ENCODE measurements at places on chromosomes 13 and 19. TPM values are rescaled to one million over a fixed set of nuclear protein-coding genes. Genes with fewer than 3 reads are reported as not detected.

The CYP4F3 gene
- 0.93 TPM for total RNA-seq

- no peaks in the 10 kb centered on the region for H3K4me1 ChIP-seq
- no peak overlapping the region for H3K4me3 ChIP-seq
- H3K27me3 ChIP-seq, result no peaks in the 10 kb centered on the region
- no peak overlapping the region for H3K27ac ChIP-seq
Measured at GRCh38 chr13:56864451-56864850, 276.3 kb upstream of the PRR20A start.

- peak; percentile 31 for DNase-seq
- H3K4me1 ChIP-seq, result peaks cover 21% of the 10 kb centered on the region
- H3K27ac ChIP-seq, result peak overlapping the region; percentile 41
Measured at GRCh38 chr13:47673009-47673850, 327.8 kb downstream of the SUCLA2 start.

The MYBPC2 gene
- 988 TPM for total RNA-seq

DNA sequence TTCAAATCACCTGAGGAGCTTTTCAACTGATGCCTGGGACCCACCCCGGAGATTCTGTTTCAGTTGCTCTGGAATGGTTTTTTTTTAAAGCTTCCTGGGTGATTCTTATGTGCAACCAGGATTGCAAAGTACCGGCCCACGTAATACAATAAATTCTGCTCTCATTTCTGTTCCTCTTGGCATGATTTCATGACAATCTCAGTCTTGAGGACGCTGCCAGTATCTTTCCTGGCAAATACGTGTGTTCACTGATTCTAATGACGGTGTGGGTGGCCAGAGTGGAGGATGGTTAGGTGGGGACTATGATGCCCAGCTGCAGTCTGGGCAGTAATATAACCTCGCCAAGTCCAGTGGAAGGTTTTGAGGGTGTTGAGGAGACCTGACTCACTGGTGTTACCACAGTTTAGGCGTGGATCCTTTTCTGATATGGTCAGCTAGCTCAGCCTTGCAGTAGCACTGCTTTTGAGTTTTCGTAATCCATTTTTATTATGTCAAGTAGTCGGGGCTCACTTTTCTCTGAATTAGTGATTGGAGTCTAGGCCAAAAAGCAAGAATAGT lies 49.4 kb downstream of the FAM124A start:
- DNase-seq, result no peak
- H3K4me1 ChIP-seq, result peaks cover 4% of the 10 kb centered on the region
- no peaks in the 10 kb centered on the region for H3K36me3 ChIP-seq
- no peak overlapping the region for H3K4me3 ChIP-seq
- no peaks in the 10 kb centered on the region for H3K27me3 ChIP-seq

The RDH8 gene
- total RNA-seq, result not detected

The S1PR2 gene
- total RNA-seq, result 1.6 TPM

The TLE6 gene
- total RNA-seq, result not detected

DNA sequence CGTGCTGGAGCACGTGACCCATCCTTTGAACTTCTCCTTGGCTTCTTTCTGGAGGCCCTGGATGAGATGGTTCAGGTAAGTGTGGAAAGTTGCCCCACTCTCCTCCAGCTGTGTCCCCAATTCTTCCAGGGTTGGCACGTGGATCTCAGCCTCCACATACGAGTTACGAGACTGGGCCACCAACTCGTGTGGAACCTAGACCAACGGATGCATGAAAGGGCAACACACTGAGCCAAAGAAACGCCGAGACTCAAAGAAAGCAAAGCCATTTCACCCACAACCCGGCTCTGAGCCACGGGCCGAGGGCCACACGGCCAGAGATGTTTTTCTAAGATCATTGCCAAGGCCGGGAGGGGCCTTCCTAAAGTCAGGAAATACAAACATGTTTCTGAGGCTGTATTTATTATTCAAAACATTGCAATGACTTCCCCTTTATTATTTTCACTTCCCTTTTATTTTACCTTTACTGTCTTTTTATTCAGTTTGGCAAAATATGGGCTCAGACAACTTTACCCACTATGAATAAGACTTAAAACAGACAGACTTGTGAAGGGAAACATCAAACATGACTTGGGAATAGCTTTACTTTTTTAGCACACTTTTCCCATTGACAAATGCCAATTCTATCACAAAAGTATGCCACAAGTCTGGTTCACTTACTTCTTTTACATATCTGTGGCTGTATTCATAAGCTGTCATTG lies 94.6 kb downstream of the KL start:
- no peak overlapping the region for H3K4me3 ChIP-seq
- H3K27me3 ChIP-seq, result no peaks in the 10 kb centered on the region
- DNase-seq, result peak; percentile 35
- peaks cover 32% of the 10 kb centered on the region for H3K36me3 ChIP-seq
- peaks cover 24% of the 10 kb centered on the region for H3K4me1 ChIP-seq
- peak overlapping the region; percentile 11 for H3K27ac ChIP-seq

The SIGLECL1 gene
- not detected for total RNA-seq

The ZIC5 gene
- total RNA-seq, result not detected

DNA sequence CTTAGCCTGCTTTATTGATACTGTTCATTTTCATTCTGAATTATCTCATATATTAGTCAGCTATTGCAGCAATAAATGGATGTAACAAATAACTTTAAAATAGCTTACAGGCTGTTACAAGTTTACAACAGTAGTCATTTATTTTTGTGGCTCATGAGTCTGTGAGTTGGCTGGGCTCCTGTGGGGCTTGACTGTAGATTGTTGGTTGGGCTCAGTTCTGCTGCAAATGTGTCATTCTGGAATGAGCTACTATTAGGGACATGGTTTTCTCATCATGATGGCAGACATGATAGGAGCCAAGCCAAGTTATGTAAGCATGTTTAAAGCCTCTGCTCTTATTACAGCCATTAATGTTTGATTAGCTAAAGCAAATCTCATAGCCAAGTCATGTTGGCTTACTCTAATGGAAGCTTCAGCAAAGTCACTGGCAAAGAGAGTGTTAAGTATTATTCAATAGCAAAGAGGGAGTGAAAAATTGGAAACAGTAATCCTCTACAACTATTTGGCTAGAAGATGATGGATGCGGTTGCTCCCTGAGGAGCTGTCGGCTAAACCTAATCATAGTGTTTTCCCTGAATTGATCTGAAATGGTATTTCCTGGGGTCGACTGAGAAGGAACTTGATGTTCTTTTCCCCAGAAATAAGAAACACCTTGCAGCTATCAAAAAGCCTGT lies 391.3 kb downstream of the TDRD3 start:
- H3K4me3 ChIP-seq, result no peak overlapping the region
- no peaks in the 10 kb centered on the region for H3K4me1 ChIP-seq
- no peaks in the 10 kb centered on the region for H3K27me3 ChIP-seq

DNA sequence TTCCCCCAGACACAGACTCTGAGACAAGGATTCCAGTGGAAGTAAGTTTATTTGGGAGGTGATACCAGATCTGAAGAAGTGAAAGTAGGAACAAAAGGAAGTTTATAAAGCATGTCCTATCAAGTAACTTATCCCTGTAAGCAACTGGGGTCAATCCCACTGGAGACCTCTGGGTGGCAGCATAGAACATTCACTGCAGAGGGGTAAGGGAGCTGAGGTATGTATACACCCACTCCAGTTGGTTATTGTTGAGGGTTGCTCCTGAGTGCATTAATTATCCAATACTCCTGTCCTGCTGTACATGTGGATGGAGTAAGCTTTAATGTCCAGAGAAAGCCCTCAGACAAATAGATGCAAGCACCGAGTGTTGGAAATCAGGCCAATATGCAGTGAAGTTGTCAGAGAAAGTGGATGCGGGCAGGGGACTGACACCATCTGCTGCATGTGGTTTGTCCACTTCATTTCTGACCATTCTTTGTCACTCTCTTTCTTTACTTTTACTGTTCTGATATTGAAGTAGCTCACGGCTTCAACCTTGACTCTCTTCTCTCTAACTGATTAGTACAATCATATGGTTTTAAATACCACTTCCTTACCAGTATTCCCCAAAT lies 46.7 kb downstream of the NOTCH3 start:
- no peak overlapping the region for H3K27ac ChIP-seq
- H3K27me3 ChIP-seq, result no peaks in the 10 kb centered on the region
- no peak overlapping the region for H3K4me3 ChIP-seq
- H3K4me1 ChIP-seq, result no peaks in the 10 kb centered on the region
- H3K36me3 ChIP-seq, result no peaks in the 10 kb centered on the region

The ECSIT gene
- 82.9 TPM for total RNA-seq

DNA sequence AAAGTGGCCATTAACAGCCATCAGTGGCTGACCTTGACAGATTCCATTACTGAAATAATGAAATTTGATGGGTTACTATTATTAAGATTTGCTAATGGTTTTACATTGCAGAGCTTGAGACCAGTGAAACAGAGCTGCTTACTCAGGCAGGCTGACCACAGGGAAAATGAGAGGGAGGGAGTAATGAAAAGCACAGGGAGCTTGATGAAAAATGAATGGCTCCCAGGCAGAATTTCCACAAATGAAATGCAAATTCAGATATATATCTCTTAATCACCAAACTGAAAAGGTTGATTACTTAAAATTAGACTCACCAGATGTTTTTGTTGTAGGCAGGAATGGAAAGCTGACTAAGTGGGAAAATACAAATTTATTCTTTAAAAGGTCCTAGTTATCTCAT lies 36.1 kb downstream of the HTR2A start:
- no peak overlapping the region for H3K4me3 ChIP-seq
- no peaks in the 10 kb centered on the region for H3K27me3 ChIP-seq
- no peaks in the 10 kb centered on the region for H3K36me3 ChIP-seq
- H3K27ac ChIP-seq, result no peak overlapping the region

DNA sequence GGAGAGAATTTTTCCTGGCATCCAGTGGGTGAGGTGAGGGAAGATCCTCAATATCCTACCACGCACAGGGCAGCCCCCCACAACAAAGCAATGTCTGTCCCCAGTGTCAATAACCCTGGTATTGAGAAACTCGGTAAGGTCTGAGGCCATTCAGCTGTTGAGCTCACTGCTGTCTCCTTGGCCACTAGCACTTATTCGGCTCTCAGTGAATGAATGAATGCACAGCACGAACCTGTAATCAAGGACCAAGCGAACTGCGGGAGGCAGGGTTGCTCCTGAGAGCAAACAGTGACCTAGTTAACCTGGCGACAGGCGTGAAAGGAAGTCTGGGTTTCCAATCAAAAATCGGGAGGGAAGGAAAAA lies 640 bp downstream of the ZSCAN5A start:
- peak overlapping the region; percentile 73 for H3K4me3 ChIP-seq
- DNase-seq, result no peak
- no peaks in the 10 kb centered on the region for H3K27me3 ChIP-seq
- H3K4me1 ChIP-seq, result peaks cover 15% of the 10 kb centered on the region

DNA sequence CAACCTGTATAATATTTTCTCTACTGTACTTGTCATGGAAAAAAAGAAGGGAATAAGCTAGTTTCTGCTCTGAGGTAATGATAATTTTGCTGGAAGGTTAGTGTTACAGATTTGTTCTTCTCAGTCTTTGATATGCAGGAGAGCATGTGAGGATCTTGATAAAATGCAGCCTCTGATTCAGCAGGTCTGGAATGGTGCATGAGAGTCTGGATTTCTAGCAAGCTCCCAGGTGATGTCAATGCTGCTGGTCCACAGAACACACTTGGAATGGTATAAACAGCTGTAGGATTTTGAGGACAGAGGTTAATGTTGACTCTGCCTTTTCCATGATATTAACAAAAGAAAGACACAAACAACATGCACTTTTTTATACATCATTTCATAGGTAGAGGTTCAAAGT lies 173.6 kb downstream of the NDFIP2 start:
- H3K4me3 ChIP-seq, result no peak overlapping the region
- DNase-seq, result no peak
- H3K4me1 ChIP-seq, result peaks cover 30% of the 10 kb centered on the region
- H3K27ac ChIP-seq, result no peak overlapping the region
- no peaks in the 10 kb centered on the region for H3K36me3 ChIP-seq
- H3K27me3 ChIP-seq, result no peaks in the 10 kb centered on the region

The HIF3A gene
- 5.9 TPM for total RNA-seq

The DCUN1D2 gene
- 45.1 TPM for total RNA-seq

The ARHGAP33 gene
- total RNA-seq, result 0.22 TPM

GRCh38 chr19:10818301-10819123 lies 17.5 kb downstream of the TMED1 start:
- H3K4me3 ChIP-seq, result no peak overlapping the region
- H3K27me3 ChIP-seq, result no peaks in the 10 kb centered on the region
- no peak for DNase-seq
- peaks cover 4% of the 10 kb centered on the region for H3K4me1 ChIP-seq
- H3K27ac ChIP-seq, result peak overlapping the region; percentile 64

The EHD2 gene
- 10.9 TPM for total RNA-seq

- no peaks in the 10 kb centered on the region for H3K4me1 ChIP-seq
- peaks cover 2% of the 10 kb centered on the region for H3K27me3 ChIP-seq
- H3K27ac ChIP-seq, result no peak overlapping the region
- H3K4me3 ChIP-seq, result no peak overlapping the region
- no peaks in the 10 kb centered on the region for H3K36me3 ChIP-seq
Measured at GRCh38 chr13:28349907-28350654, 144.8 kb downstream of the FLT1 start.

DNA sequence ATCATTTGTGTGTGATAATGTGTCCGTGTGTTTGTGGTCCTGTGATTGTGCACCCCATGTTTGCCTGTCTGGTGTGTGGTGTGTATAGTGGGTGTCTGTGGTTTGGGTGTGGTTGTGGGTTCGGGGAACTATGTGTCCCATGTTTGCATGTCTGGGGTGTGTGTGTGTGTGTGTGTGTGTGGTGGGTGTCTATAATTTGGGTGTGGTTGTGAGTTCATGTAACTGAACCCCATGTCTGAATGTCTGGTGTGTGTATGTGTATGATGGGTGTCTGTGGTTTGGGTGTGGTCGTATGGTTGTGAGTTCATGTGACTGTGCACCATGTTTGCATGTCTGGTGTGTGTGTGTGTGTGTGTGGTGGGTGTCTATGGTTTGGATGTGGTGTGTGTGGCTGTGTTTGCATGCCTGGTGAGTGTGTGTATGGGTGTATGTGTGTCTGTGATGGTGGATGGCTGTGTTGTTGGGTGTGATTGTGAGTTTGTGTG lies 11.1 kb upstream of the NFIX start:
- no peak overlapping the region for H3K4me3 ChIP-seq
- peak overlapping the region; percentile 78 for H3K27ac ChIP-seq
- no peak for DNase-seq
- H3K36me3 ChIP-seq, result no peaks in the 10 kb centered on the region
- peaks cover 20% of the 10 kb centered on the region for H3K4me1 ChIP-seq

- H3K27me3 ChIP-seq, result no peaks in the 10 kb centered on the region
- no peaks in the 10 kb centered on the region for H3K4me1 ChIP-seq
- H3K27ac ChIP-seq, result no peak overlapping the region
- no peaks in the 10 kb centered on the region for H3K36me3 ChIP-seq
- no peak overlapping the region for H3K4me3 ChIP-seq
Measured at GRCh38 chr13:85368686-85369085, 430.5 kb downstream of the SLITRK6 start.

DNA sequence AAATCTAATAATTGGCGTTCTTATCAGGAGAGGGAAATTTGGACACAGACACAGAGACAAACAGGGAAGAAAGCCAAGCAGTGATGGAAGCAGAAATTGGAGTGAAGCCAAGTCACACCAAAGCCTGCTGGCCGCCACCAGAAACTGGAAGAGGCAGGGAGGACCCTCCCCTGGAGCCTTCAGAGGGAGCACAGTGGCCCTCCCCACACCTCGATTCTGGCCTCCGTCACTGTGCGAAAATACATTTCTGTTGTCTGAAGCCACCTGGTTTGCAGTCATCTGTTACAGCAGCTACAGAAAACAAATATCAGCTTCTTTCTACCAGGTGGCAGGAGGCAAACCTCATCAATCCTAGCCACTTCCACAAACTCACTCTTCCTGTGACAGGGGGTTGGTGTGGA lies 8.3 kb upstream of the TLE6 start:
- no peaks in the 10 kb centered on the region for H3K27me3 ChIP-seq
- H3K4me1 ChIP-seq, result peaks cover 44% of the 10 kb centered on the region
- peak overlapping the region; percentile 43 for H3K27ac ChIP-seq

The PLIN5 gene
- 23.5 TPM for total RNA-seq

The CGB3 gene
- not detected for total RNA-seq

GRCh38 chr19:49559928-49560327 lies 20.4 kb downstream of the NOSIP start:
- no peak overlapping the region for H3K4me3 ChIP-seq
- no peaks in the 10 kb centered on the region for H3K36me3 ChIP-seq
- no peaks in the 10 kb centered on the region for H3K27me3 ChIP-seq
- peak; percentile 30 for DNase-seq
- peaks cover 41% of the 10 kb centered on the region for H3K4me1 ChIP-seq

The MARCHF2 gene
- total RNA-seq, result 183 TPM
